AG08395 (cell line): ENCODE measurements at places on chromosomes 5 and 9.

DNA sequence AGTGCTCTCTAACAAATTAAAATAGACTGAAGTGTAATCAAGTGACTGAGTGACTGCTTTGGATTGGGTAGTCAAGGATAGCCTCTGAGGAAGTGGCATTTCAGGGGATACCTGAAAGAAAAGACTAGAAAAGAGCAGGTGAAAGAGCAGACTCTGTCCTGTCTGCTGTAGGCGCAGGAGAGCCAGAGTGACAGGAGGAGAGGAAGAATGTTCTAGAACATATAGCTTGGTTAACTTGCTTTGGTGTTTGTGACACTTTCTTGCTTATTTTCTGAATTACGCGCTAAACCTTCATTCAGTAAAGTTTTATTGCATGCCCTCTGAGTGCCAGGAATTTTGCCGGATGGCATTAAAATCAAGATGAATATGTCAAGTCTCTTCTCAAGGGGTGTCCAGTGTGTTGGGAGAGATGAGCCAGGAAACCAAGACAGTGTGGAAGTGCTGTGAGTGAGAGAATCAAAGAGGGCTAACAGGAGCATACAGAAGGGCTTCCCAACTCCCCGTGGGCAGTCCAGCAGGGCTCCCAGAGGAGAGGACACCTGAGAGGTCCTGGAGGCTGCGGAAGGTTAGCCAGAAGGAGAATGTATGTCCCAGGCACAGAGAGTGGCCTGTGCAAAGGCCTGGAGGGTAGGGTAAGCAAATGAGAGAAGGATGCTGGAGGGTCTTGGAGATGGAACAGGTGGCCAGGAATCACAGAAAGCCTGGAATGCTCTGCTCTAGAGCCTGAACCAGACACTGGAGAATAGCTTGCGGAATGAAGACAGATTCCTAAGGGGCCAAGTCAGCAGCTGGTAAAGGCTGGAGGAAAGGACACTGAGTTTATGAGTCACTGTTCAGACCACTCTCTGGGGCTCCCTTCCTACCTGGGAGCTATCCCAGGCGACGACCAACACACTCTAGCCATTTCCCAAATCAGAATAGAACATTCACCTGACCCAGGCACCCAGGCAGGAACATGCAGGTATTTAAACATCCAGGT, 59.3 kb downstream of the SLC22A5 start:
- DNase-seq, result peak; percentile 64

DNA sequence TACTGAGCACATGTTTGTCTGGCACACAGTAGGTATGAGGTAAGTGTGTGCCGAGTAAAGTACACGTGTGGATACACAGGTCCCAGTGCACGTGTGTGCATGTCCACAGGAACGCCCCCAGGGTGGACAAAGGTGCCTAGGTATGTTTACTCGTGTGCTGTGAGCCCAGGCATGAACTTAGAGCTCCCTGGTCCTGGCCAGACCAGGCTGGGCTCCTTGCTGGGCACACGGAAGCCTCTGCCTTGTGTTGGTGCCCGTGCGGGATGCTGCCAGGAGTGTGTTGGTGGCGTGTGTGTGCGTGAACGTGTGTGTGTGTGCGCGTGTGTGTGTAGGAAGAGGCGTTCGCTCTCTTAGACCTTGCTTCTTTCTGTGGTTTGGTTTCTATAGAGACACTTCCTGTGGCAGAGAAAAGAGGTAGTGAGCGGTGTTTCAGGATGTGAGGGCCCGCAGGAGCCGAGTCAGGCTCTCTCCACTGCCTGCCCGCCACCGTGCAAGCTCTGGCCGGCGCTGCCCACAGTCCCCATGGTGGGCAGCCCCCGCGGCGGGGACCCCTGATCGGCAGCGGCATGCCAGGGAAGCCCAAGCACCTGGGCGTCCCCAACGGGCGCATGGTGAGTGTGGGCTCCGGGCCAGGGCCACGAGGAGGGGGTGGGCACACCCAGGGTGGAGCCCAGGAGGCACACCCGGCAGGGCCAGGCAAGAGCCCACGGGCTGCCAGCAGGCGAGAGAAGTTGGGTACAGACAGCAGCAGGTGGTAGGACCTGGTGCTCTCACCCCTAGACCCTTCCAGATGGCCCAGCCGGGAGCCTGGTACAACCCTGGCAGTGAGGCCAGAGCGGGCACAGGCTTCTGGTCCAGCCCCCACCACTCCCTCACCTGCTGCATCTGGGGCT, at the start of gene RGS14:
RGS14 (plus strand) TSS at position 466 of the 893 bp plus-strand sequence; CDS start at position 567, 101 bp downstream.
- no peak for DNase-seq

DNA sequence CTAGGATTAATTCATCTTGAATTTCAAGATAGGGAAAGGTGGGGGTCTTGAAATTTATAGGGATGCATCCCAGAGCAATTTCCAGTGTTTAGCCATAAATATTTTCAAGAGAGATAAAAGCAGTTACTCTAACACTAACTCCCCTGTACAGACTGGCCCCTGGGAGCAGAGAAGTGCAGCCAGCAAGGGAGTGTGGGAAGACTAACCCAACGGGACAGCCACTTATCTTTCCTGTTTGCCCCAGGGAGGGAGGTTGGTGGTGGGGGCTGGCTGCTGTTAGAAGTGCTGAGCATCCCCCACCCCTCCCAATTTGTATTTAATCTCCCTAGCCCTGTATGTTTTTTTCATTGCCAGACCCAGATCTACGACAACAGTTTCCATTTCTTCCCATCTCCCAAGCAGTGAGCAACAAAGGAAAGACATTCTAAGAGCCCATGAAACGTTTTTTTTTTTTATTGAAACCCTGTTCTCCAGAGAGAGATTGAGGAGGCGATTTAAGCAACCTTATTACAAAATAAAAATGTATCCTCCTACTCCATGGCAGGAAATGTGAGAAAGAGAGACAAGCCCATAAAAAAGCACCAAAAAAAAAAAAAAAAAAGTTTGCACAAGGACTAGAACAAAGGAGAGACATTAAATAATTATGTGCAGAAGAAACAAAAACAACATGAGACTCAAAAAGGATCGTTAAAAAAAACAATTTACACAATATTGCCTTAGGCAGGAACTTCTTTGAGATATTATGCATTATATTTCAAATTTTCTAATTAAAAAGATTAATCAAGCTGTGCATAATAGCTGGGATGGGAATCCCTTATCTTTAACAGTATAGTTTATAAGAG, 343.4 kb downstream of the ARHGEF28 start:
- DNase-seq, result no peak

DNA sequence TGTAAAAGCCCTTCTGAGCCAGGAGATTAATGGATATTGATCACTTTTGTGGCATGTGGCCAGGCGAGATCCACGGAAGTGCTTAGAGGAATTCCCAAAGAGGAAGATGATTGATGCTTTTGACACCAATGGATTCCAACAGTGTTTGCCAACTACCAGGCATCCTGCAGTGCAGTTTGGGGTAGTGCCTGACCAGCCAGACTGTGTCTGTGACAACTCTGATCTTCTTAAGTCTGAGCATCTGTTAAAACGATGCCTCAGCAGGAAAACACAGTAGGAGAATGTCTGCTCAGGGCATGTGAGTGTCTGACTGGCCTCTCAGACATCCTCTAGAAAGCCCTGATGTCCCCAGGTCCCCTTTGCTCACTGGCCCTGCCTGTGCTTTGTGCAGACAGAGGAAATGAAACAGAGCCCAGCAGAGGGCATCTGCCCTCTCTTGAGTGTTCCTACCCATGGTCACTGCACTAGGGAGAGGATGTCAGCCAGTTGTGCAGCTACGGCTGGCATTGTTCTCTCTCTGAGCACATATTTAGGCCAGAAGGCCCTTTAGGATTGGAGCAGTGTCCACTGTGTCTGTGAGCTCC, 57.0 kb downstream of the TRPC7 start:
- no peak for DNase-seq

GRCh38 chr9:77474936-77475335, 173.2 kb downstream of the GNA14 start:
- no peak for DNase-seq
